Natural killer cell treated with Interleukin-12 subunit alpha and Interleukin-12 subunit beta and Interleukin-15 and Interleukin-18, amount 100 ng/mL, for 72 hours (primary cell): ENCODE measurements at places on chromosomes 3 and 15.

GRCh38 chr3:192887047-192887446 is 30.6 kb downstream of the MB21D2 start:
- DNase-seq, result no peak

GRCh38 chr3:33063651-33064051 is 33.3 kb downstream of the GLB1 start:
- DNase-seq, result no peak

GRCh38 chr3:18853269-18853668 is 295.0 kb upstream of the KCNH8 start:
- no peak for DNase-seq

- no peak for DNase-seq
These were observed 65.0 kb downstream of the FRMD4B start for GRCh38 chr3:69320871-69321271.

DNA sequence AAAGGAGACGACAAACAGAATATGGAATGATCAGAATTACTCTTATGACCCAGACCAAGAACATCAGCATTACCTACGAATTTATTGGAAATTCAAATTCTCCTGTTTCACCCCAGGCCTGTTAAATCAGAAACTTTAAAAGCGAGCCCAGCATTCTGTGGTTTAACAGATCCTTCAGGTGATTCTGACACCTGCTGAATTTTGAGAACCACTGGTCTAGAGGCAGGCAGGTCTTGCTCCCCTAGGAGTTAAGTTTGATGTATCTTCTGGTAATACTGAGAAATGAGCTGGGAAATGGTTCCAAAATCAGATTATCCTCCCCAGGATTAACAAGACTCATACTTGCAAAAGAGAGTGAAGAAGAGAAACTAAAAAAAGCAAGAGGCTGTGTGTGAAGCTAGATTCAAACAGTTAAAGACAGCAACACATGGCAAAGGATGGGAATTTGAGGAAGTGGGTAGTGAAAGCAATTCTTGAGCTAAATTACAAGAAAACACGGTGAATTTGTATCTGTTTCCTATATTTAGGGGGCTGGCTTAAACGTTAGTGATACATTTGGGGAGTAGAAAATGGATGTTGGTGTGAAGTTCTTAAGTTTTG is 66.0 kb downstream of the FLNB start:
- DNase-seq, result no peak

DNA sequence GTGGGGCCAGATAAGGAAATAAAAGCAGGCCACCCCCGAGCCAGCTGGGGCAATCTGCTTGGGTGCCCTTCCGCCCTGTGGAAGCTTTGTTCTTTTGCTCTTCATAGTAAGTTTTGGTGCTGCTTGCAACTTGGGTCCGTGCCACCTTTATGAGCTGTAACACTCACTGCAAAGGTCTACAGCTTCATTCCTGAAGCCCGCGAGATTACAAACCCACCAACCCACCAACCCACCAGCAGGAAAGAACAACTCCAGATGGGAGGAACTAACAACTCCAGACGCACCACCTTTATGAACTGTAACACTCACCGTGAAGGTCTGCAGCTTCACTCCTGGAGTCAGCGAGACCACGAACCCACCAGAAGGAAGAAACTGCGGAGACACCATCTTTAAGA is 84.2 kb upstream of the ARRDC4 start:
- no peak for DNase-seq

- no peak for DNase-seq
These were observed 4.0 kb downstream of the NPTN start for GRCh38 chr15:73628976-73629797.

DNA sequence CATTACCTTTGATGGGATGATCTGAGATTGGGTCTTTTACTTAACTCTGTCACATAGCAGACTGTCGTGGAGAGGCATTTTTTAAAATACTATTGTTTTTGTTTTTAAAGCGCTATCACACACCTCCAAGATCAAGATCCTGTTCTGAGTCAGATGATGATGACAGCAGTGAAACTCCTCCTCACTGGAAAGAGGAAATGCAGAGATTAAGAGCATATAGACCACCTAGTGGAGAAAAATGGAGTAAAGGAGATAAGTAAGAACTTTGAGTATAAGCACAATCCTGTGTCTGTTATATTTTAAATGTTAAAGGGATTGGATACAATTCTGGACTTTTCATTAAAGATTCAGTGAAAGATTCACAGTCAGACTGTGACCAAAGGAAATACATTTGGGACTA is 18.4 kb upstream of the ZBTB47 start:
- DNase-seq, result no peak

- no peak for DNase-seq
These were observed 5.1 kb downstream of the ABHD5 start for GRCh38 chr3:43695863-43696262.

DNA sequence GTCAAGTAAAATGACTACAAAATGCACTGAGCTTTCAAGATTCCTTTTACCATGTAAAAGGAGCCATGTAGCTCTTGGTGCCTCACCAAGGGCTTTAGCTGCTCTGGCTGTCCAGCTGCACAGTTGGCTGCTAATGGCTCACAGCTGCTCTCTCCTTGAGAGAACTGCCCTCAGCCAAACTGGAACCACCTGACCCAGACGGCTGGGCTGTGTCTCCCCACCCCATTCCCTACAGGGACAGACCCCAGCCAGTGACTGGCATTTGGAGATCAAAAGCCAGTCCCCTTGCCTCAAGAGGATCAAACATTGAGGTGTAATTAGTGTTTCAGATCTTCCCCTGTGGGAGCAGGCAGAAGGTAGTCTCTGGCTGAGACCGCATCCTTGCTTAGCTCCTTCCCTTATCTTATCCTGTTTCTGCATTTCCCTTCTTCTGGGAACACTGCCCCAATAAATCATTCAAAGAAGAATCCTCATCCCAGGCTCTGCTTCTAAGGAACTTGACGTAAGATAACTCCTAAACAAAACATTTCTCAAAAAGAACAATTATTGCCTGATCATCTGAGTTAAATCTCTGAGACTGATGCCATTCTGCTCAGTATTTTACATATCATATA is 28.6 kb upstream of the UBE2E2 start:
- DNase-seq, result no peak

DNA sequence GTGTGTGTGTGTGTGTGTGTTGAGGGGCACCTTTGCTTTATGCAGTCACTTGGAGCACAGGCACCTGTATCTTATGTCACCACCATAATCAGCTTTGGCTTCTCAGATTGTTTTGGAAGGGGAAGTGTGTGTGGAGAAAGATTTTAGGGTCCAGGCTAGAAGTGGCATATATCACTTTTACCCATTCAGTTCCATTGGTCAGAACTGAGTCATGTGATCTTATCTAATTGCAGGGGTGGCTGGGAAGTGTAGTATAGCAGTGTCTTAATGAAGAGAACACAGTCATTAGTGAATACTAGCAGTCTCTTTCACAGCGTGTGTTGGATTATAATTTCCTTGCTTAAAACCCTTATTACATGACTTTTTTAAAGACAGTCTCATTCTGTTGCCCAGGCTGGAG is 20.6 kb downstream of the NCK1 start:
- no peak for DNase-seq

DNA sequence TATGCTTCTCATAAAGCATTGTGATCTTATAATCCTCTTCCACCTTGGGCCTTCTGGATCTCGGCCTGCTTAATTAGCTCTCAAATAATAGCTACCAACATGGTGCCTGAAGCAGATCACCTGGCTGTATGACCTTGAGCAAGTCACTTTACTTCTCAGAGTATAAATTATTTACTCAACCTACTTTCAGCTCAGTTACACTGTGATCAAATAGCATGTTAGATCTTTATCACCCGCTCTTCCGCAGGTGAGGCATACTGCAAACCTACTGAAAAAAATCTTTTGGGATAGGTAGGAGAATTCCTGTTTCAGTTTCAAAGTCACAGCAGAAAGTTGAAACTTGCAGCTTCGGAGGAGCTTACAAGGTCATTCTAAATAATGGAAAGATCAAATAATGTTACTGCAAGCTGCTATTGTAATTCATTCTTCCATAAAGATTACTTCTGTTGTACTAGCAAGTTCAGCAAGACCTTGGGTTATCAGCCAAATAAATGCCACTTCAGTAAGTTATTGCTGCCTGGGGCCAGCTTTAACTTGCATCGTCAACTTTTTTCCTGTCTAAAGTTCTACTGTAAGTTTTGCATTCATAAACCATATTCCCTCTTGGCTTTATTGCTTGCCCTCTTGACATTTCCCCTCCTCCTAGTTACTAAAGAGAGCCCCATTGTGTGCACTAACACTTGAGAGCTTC is 268.4 kb upstream of the ATP11B start:
- DNase-seq, result no peak

- no peak for DNase-seq
These were observed 275.9 kb upstream of the NR2F2 start for GRCh38 chr15:96054621-96055020.

- peak; percentile 66 for DNase-seq
These were observed 37.6 kb downstream of the NCEH1 start for GRCh38 chr3:172673210-172673679.

GRCh38 chr15:100869151-100869999 is 10.3 kb upstream of the ALDH1A3 start:
- no peak for DNase-seq

DNA sequence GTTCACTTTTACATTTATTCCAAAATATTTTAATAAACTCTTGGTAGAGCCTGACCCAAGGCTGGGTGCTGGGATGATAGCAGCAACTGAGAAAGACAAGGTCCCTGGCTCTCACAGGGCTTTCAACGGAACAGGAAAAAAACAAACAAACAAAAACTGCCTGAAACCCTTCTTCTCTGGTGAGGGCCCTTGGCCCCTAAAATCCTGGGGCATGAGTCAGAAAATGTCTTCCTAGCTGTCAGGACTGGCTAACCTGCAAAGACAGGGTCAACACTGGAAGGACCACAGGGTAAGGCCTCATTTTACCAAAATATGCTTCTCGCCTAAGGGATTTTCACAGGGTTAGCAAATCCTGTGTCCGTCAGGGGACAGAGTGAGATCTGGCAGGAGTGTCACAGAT is 45.7 kb upstream of the WNT5A start:
- no peak for DNase-seq

- no peak for DNase-seq
These were observed 520 bp downstream of the GREM1 start for GRCh38 chr15:32718227-32718820.

DNA sequence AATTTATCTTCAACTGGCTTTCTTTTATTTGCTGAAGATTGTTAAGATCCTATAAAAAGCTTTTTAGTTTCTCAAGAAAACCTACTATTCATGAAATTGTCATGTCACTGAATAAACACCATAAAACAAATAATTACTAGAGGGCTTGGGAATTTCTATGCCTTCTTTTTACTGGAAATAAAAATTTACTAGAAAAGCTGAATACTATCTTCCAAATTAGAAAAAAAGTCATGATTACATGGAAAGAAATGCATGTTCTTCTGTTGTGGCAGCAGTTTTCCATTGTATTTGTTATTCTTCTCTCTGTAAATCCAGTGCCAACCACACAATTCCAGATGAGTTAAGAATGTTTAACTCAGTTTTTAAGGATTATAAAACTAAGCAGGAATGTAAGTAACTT is 153.8 kb downstream of the RAP2B start:
- no peak for DNase-seq

DNA sequence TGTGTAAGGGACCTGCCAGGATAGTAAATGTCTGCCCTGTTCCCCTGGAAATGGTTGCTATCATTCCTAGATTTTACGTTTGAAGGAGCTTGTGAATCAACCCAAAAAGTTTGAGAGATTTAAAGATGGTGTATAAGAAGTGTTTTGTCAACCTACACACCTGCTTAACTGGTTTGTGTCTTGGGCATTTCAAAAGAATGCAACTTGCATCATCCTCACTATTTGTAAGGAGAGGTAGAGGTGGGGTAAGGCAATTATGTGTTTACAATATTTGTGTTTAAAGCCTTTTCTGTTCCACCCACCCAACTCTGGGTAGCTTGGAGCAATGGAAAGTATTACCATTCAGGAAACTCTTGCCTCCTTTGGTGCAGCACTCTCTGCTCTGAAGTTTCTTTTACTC is 314.2 kb upstream of the RARB start:
- no peak for DNase-seq

DNA sequence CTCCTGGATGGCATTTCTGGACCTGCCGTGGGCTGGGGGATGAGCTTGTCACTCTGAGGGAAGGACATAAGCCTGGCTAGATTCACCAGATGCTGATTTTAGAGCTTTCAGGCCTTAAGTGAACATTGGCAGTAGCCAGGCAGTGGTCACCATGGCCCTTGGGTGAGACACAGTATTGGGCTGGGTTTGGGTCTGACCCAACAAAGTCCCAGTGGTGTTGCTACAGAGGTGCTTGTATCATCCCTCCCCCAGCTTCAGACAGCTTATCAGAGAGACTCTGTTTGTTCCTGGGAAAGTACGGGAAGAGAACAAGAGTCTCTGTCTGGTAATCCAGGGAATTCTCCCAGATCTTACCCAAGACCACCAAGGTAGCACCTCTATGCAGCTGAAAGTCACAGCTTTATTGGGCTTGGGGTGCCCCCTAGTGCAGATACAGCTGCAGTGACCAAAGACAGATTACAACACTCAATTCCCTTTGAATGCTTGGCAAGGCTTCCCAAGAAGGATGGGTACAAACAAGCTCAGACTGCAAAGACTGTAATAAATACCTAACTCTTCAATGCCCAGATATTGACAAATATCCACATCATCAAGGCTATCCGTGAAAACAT is 9.8 kb upstream of the RUVBL1 start:
- no peak for DNase-seq

DNA sequence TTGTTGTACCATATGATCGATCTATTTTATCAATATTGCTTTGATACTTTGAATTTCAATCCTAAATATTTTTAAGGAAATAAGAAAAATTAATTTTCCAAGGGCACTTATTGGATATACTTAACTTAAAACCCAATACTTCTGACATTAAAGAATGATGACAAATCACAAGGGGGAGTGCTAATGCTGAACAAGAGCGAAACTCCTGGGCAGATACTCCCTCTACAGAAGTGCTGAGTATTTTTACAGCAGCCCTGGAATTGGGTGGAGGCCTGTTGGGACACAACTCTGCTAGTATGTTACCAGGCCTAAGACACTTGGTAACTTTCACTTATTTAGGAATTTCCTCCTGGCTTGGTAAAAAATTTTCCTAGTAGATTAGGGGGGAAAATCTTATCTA is 46.2 kb downstream of the DENND6A start:
- no peak for DNase-seq

GRCh38 chr15:39669661-39670060 is 88.8 kb downstream of the THBS1 start:
- no peak for DNase-seq

DNA sequence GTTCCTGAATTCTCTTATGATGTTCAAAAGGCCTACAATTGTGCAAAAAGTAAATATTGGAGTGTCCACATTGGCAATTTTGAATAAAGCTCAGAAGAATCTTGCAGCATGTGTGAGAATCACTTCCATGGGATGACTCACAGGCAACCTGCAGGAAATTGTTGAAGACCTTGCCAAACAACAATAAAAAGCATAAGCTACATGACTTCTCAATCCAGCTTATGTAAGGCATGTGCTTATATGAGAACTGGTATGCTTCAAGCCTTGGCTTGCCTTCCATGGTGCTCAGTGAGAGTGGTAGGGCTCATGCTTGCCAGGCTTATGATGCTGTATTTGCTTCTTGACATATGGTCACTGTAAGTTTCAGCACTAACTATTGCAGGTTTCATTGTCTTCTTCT is 18.4 kb upstream of the BCHE start:
- no peak for DNase-seq
